ENCODE measurements at places on chromosomes 6 and 20.

GRCh38 chr20:60062431-60063047 is 104.3 kb downstream of the CDH26 start:
- DNase-seq = no peak

- DNase-seq = no peak
Observed at GRCh38 chr6:41426438-41426851, 91.0 kb downstream of the NCR2 start.

DNA sequence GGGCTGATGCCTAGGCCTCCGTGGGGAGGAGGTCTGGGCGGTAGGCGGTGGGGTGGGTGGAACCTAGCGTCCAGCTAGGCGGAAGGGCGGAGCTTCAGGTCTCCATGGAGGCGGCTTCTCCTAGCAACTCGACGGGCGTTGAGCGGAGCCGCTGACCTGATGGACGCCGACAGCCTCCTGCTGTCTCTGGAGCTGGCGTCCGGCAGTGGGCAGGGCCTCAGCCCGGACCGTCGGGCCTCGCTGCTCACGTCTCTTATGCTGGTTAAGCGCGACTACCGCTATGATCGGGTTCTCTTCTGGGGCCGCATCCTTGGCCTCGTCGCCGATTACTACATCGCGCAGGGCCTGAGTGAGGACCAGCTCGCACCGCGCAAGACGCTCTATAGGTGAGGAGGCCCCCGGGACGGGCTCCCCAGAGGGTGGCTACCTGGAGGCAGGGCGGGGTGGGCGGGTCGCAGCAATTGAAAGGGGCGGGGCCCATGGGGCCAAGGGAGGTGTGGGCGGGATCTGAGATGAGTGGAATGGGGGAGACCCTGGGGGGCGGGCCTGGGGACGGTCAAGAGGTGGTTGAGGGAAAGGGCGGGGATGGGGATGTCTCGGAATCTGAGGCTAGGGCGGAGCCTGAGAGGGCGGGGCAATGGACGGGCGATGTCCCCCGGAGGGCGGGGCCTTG is at the start of gene RSPH9:
TSS of gene RSPH9 (plus strand) at position 97 of the 673 bp plus-strand sequence. CDS start at position 160, 63 bp downstream.
- peak; percentile 35 for DNase-seq

- DNase-seq = no peak
Observed at GRCh38 chr6:1619098-1619672, 9.5 kb downstream of the FOXC1 start.

DNA sequence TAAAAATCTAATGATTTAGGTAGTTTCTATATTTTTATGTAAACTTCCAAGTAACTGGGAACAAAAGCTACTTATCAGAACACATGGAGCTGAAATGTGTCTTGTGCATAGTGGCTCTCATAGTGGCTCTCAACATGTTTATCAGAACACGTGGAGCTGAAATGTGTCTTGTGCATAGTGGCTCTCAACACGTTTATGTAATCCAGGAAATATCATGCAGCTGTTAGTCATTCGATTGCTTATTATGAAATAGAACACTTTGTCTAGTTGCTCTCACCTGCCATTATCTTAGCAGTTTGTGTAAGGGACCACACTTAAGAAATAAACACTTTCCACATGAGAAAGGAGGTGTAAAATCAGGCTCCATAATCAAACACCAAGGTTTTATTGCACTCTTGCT is 119.2 kb upstream of the ASCC3 start:
- DNase-seq = no peak

Data from central memory CD4-positive, alpha-beta T cell (primary cell).